ENCODE measurements at places on chromosomes 2 and 18.

DNA sequence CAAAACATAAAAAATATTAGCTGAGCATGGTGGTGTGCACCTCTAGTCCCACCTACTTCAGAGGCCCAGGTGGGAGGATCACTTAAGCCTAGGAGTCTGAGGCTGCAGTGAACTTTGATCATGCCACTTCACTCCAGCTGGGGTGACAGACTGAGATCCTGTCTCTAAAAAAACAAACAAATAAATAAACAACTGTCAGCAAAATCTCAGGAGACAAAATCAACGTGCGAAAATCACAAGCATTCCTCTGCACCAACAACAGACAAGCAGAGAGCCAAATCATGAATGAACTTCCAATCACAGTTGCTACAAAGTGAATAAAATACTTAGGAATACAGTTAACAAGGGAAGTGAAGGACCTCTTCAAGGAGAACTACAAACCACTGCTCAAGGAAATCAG is 58.8 kb downstream of the TBR1 start:
- DNase-seq: no peak

GRCh38 chr2:60819155-60819862 is 62.1 kb upstream of the REL start:
- peak; percentile 83 for DNase-seq

DNA sequence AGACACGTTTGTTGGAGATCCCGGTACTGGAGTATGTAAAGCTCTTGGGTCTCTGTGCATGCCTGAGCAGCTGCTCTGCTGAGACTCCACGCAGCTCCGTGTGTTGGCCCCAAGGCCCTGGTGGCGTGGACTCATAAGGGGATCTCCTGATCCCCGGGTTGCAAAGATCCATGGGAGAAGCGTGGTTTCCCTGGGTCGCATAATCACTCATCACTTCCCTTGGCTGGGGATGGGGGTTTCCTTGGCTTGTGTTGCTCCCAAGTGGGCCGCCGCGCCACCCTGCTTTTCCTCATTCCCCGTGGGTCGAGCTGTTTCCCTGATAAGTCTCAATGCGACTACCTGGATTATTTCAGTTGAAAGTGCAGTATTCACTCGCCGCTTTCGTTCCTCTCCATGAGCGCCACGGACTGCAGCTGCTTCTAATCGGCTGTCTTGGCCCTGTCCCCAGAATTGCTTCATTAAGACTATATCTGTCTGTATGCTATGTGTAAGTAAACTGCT is 76.0 kb downstream of the EPC2 start:
- no peak for DNase-seq

- DNase-seq: no peak
Measured at GRCh38 chr2:96498021-96498431, 7.1 kb downstream of the NEURL3 start.

DNA sequence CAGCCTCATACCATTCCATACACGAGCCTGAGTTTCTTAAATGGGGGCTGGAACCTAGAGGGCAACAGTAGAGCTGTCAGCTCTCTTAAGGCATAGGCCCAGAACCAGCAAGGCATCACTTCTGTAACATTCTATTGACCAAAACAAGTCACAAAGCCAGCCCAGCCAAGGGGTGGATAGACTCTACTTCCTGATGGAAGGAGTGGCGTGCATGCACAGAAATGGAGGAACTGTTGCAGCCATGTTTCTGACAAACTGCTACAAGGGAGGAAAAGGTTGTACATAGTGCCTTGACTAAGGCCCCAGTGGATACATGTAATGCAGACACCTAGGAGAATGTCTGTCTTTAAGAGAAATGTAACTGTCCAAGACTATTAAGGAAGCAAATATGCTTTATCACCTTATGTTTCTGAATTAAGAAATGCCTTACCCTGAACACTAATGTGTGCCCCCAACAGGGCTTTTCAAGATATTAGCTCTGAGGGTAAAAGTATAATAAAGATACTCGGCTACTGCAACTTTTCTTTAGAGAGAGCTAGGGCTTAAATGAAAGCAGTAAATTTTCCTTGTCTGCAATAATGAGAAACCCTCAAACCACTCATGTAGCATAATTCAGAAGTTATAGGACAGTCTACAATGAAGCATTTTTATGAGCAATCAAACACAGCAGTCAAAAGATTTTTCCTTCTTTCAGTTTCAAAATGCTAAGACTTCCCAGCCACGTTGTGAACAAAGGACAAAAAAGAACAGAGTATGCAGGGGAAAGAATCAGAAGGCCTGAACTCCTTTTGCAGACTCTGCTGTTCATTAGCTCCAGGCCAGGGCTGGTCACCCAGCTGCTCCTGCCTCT is 35.1 kb upstream of the CDC42EP3 start:
- DNase-seq: no peak

DNA sequence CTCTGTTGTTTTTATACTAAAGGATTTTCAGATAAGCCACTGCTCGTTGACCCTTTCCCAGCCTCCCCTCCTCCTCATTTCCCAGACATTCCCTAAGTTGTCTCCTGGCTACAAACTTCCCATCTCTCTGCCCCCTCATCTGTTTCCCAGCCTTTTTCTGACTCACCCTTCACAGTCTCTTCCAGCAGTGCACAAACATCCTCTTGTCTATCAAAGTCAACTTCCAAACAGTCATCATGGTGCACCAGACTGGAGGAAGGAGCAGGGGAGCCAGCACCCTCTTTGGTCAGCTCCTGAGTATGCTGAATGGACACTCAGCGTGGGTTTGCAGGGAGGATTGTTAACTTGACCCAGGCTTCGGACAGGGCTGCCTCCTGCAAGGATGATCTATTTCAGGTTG is 26.6 kb upstream of the SPRED2 start:
- no peak for DNase-seq

DNA sequence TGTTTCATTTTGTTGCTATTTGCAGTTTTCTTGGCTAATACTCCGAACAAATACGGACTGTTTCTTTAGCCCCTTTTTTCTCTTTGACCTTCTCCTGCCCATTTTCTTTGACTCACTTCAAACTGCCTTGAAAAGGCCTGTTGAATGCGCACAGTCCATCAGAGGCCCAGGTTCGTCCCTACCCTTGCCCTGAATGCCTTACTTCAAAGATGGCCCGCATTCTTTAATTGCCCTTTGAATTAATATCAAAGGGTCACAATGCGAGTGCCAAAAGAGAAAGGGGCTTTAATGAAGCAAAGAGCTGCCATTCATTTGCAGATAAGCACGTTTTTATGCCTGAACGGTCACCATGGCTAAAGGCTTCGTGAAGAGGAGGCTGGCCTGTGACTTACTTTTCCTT is 29.7 kb downstream of the PAX3 start:
- DNase-seq: no peak
